ENCODE measurements at places on chromosomes 12 and 14.

DNA sequence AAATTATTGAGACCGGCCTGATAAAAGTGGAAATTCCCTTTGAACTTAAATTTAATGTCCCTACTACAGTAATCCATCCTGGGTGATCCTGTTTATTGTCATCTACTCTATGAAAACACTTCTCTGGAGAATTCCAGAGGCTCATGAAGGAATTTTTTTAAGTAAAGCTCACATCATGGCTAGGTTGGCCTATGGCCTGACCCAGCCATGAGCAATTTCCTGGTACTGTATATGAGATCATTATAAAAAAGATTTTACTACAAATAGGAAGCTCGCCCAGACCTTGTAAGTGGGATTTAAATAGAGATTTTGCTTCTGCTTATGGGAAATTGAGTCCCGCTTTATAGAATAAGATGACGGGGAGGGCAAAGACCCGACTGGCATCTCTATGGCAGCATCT lies 215.5 kb downstream of the DPF3 start:
- DNase-seq, result no peak

DNA sequence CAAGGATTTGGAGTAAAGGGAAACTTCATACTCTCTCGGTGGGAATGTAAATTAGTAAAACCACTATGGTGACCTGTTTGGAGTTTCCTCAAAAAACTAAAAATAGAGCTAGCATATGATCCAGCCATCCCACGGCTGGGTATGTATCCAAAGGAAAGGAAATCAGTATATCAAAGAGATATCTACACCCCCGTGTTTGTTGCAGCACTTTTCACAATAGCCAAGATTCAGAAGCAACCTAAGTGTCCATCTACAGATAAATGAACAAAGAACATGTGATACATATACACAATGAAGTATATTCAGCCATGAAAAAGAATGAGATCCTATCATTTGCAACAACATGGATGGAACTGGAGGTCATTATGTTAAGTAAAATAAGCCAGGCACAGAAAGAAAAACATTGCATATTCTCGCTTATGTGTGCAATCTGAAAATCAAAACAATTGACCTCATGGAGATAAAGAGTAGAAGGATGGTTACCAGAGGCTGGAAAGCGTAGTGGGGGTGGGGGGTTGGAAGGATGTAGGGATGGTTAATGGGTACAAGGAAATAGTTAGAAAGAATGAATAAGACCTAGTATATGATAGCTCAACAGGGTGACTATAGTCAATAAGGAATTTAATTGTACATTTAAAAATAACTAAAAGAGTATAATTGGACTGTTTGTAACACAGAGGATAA lies 468.0 kb downstream of the BCAT1 start:
- DNase-seq, result no peak

- DNase-seq, result peak; percentile 56
Observed at GRCh38 chr12:51980051-51980808, 26.5 kb upstream of the TAMALIN start.

- no peak for DNase-seq
Observed at GRCh38 chr14:32381869-32382268, 52.8 kb downstream of the AKAP6 start.

- DNase-seq, result no peak
Observed at GRCh38 chr14:33767586-33768457, 183.1 kb downstream of the EGLN3 start.

DNA sequence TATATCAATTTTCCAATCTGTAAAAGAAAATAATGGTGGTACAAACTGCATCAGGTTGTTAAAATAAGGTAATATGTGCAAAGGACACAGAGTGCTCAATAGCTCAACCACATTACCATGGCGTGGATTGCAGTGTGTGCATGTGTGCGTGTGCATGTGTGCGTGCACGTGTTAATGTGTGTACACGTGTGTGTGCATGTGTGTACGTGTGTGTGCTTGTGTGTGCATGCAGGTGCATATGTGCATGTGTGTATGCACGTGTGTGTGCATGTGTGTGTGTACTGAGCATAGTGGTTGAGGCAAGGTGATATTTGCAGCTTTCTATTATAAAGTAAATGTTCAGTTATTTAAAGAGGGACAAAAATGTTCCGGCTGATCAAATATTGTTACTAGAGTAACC lies 115.6 kb downstream of the NT5DC3 start:
- no peak for DNase-seq

- no peak for DNase-seq
Observed at GRCh38 chr12:108561852-108562347, 496 bp upstream of the ISCU start.
